ENCODE measurements at places on chromosomes 7 and 10.

DNA sequence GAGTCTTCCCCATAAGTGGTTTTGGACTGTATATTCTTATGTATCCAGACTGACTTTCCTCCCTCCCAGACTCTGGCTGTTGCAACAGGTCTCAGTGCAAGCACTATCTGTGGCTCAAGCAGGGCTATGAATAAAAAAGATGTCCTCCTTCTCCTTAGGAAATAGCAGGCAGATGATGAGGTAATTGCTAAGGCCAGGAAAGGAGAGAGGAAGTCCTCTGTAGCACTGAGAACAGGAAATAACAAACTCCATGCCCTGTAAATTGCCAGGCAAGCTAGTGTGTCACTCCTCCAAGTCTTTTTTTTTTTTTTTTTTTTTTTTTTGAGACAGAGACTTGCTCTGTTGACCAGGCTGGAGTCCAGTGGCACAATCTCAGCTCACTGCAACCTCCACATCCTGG is 900.1 kb downstream of the TYW1 start:
- H3K27ac ChIP-seq, result no peak overlapping the region
- no peak for DNase-seq
- H3K4me3 ChIP-seq, result no peak overlapping the region
- no peaks in the 10 kb centered on the region for H3K27me3 ChIP-seq

DNA sequence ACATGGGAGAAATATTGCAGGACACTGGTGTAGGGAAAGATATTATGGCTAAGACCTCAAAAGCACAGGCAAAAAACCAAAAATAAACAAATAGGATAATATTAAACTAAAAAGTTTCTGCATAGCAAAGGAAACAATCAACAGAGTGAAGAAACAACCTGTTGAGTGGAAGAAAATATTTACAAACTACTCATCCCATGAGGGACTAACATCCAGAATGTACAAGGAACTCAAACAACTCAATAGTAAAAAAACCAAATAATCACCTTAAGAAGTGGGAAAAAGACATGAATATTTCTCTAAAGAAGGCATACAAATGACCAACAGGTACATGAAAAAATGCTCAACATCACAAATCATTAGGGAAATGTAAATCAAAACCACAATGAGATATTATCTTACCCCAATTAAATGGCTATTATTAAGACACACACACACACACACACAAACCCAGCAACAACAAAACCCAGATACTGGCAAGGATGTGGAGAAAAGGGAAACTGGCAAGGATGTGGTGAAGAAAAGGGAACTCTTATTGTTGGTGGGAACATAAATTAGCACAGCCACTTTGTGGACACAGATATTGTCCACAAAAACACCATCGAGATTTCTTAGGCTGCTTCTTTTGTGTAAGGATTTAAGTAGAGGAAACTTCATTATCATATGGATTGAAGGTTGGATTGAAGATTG is 9.8 kb upstream of the RAB18 start:
- no peaks in the 10 kb centered on the region for H3K36me3 ChIP-seq
- H3K27me3 ChIP-seq, result peaks cover 1% of the 10 kb centered on the region
- no peaks in the 10 kb centered on the region for H3K4me1 ChIP-seq
- DNase-seq, result no peak
- H3K4me3 ChIP-seq, result no peak overlapping the region

- DNase-seq, result no peak
- no peak overlapping the region for H3K4me3 ChIP-seq
- no peaks in the 10 kb centered on the region for H3K27me3 ChIP-seq
Measured at GRCh38 chr7:133629701-133630100, 376.8 kb downstream of the EXOC4 start.

GRCh38 chr10:122492999-122493481 is 31.7 kb downstream of the HTRA1 start:
- no peaks in the 10 kb centered on the region for H3K27me3 ChIP-seq
- H3K27ac ChIP-seq, result no peak overlapping the region
- H3K4me1 ChIP-seq, result peaks cover 3% of the 10 kb centered on the region

GRCh38 chr7:12970626-12971025 is 283.2 kb downstream of the ARL4A start:
- no peaks in the 10 kb centered on the region for H3K4me1 ChIP-seq
- no peaks in the 10 kb centered on the region for H3K36me3 ChIP-seq
- H3K4me3 ChIP-seq, result no peak overlapping the region

DNA sequence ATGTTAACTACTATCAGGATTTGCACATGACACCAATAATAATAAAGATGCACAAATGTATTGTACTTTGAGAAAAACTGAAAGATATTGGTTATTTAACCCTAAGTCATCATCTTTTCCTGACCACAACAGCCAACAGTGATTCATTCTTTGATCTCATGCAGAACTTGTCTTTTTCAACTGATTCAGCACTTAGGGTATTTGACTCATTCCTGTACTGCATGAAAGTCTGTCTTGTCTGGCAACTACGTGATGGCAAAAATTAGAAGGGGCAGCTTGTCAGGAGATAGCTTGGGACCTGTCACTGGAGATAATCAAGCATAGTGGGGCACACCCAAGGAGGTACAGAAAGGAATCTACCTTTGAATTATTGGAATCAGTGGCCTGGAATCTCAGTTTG is 77.8 kb upstream of the LRRC17 start:
- DNase-seq, result no peak
- H3K4me3 ChIP-seq, result no peak overlapping the region

- H3K36me3 ChIP-seq, result no peaks in the 10 kb centered on the region
- H3K27ac ChIP-seq, result no peak overlapping the region
- peaks cover 3% of the 10 kb centered on the region for H3K4me1 ChIP-seq
- no peak overlapping the region for H3K4me3 ChIP-seq
- no peak for DNase-seq
Measured at GRCh38 chr10:70649526-70649925, 22.8 kb upstream of the ADAMTS14 start.

DNA sequence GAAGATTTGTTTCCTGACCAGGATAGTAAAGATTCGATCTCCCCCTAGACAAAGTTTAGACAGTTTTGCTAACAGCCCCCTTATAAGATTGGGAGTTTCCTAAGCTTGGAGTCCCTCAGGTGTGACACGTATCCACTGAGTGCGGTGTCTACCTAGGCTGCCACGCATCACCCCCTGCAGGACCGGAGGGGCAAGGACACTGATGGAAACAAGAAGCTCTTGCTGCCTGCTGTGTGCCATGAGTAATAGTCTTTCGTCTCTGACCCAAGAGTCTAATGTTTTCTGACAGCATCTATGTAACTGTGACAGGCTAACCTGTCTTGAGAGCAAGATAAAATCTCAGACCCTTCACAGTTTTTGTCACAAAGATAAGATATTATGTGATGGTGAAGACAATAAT is 173.5 kb downstream of the SEMA3E start:
- H3K36me3 ChIP-seq, result no peaks in the 10 kb centered on the region
- no peaks in the 10 kb centered on the region for H3K27me3 ChIP-seq
- H3K4me3 ChIP-seq, result no peak overlapping the region
- H3K27ac ChIP-seq, result no peak overlapping the region

GRCh38 chr7:158904599-158904998 is 48.2 kb downstream of the DYNC2I1 start:
- H3K4me3 ChIP-seq, result no peak overlapping the region
- H3K27ac ChIP-seq, result no peak overlapping the region
- DNase-seq, result no peak

- no peak overlapping the region for H3K4me3 ChIP-seq
- H3K36me3 ChIP-seq, result no peaks in the 10 kb centered on the region
- H3K4me1 ChIP-seq, result no peaks in the 10 kb centered on the region
- no peak for DNase-seq
- no peak overlapping the region for H3K27ac ChIP-seq
Measured at GRCh38 chr10:94490789-94491039, 54.9 kb upstream of the HELLS start.

DNA sequence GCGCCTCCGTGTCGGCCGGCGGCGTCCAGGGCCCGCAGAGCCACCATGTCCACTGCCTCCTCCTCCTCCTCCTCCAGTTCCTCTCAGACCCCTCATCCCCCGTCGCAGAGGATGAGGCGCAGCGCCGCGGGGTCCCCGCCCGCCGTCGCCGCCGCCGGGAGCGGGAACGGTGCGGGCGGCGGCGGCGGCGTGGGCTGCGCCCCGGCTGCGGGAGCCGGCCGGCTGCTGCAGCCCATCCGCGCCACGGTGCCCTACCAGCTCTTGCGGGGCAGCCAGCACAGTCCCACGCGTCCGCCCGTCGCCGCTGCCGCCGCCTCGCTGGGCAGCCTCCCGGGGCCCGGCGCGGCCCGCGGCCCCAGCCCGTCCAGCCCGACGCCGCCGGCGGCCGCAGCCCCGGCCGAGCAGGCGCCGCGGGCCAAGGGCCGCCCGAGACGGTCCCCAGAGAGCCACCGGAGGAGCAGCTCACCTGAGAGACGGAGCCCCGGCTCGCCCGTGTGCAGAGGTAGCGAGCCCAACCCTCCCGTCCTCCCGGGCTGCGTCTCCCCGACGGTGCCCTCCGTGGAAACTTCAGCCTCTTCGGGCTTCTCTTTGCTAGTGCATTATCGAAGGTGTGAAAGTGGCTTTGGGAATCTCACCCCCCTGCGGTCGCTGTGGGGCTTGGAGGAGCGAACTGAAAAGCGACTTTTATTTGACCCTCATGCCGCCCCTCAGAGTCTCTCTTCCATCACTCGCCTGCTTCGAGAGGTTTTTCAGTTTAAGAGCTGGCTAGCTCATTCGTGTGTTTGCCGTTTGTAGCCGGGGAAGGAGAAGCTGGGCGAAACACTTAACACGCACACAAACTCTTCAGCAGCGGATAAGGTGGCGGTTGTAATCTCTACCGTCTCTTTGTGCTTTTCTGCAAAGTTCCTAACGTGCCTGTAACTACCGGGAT is 975 bp downstream of the GLCCI1 start:
- H3K4me3 ChIP-seq, result peak overlapping the region; percentile 76
- no peaks in the 10 kb centered on the region for H3K27me3 ChIP-seq
- peaks cover 2% of the 10 kb centered on the region for H3K4me1 ChIP-seq
- DNase-seq, result peak; percentile 79

DNA sequence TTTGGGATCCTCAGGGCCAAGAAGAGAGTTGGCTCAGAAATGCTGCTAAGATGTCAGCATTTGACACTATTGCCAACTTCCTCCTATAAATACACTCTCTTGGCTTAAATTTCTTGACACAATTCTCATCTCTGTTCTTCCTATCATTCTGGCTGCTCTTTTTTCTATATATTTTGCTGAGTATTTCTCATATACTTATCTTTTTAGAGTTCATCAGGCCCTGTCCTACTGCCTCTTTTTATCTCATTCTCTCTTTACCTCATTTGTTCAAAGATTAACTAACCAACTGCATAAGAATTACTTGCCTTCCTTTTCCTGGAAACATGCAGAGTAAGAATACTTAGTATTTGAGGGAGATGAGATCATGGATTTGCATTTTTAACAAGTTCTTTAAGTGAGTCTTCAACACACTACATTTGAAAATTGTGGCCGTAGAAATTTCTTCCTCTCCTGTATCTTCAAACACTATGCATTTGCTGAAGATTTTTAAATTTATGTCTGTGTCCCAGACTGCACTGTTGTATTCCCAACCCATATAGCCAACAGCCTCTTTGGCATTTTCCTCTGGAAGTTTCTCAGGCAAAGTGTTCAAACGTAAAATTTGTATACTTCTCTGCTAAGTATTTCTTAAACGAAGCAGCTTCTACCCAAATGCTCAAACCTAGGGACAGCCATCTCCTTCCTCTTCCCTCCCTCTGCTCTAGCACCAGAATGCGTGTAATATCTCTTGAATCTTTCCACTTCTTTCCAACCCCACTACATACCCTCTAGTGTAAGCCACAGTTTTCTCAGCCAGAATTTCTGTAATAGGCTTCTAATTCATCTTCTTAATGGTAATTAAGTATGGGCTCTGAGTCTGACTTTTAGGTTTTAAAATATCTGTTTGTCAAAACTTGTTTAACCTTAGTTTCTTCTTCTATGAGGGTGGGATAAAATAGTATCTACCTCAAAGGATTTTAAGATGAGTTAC is 35.5 kb downstream of the ARL4A start:
- no peak overlapping the region for H3K4me3 ChIP-seq
- H3K27ac ChIP-seq, result no peak overlapping the region
- no peak for DNase-seq
- H3K27me3 ChIP-seq, result no peaks in the 10 kb centered on the region
- H3K4me1 ChIP-seq, result no peaks in the 10 kb centered on the region

DNA sequence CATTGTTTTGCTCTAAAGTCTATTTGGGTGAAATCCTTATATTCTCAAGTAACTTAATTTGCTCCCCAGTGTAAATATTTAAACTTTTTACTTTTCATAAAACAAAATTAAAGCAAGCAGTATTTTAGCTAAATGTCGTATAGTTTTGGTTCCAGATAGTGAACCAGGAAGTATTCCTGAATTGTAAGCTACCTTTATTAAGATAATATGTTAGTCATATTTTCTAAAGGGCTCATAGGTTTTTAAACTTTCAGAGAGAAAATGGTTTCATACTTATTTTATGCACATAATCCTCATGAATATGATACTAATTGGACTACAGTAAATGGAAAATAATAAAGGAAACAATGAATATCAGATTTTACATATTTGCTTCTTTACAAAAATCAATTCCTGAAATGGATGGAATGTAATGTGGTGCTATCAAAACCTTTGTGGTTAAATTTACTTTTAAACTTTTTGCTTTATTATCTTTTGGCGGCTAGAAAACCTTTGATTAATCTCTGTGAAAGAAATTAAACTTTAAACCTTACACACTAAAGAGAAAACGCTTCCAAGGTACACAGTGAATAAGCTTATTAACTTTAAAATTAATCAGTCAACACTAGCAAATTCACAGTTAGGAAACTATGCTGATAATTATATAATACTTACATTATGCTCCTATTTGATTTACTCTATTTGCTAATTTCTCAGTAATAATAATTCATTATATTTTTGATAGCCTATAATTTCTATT is 76.6 kb upstream of the RHOBTB1 start:
- H3K27me3 ChIP-seq, result no peaks in the 10 kb centered on the region
- H3K4me3 ChIP-seq, result no peak overlapping the region
- H3K36me3 ChIP-seq, result no peaks in the 10 kb centered on the region

- no peak for DNase-seq
- H3K27ac ChIP-seq, result no peak overlapping the region
- H3K4me1 ChIP-seq, result no peaks in the 10 kb centered on the region
- no peaks in the 10 kb centered on the region for H3K36me3 ChIP-seq
- no peak overlapping the region for H3K4me3 ChIP-seq
Measured at GRCh38 chr10:70651661-70652060, 20.6 kb upstream of the ADAMTS14 start.

- no peaks in the 10 kb centered on the region for H3K4me1 ChIP-seq
- no peaks in the 10 kb centered on the region for H3K36me3 ChIP-seq
- no peak overlapping the region for H3K27ac ChIP-seq
- H3K27me3 ChIP-seq, result no peaks in the 10 kb centered on the region
- H3K4me3 ChIP-seq, result no peak overlapping the region
Measured at GRCh38 chr7:108452707-108453106, 3.5 kb downstream of the NRCAM start.

- H3K27me3 ChIP-seq, result no peaks in the 10 kb centered on the region
- no peaks in the 10 kb centered on the region for H3K36me3 ChIP-seq
- H3K4me3 ChIP-seq, result no peak overlapping the region
- H3K27ac ChIP-seq, result no peak overlapping the region
Measured at GRCh38 chr7:77531038-77531437, 6.1 kb upstream of the PTPN12 start.

GRCh38 chr10:133260895-133261725 is 15.6 kb downstream of the ADAM8 start:
- peak; percentile 88 for DNase-seq
- H3K4me3 ChIP-seq, result peak overlapping the region; percentile 32
- no peaks in the 10 kb centered on the region for H3K4me1 ChIP-seq
- H3K36me3 ChIP-seq, result no peaks in the 10 kb centered on the region

- no peak overlapping the region for H3K4me3 ChIP-seq
- no peak overlapping the region for H3K27ac ChIP-seq
- H3K36me3 ChIP-seq, result no peaks in the 10 kb centered on the region
- no peaks in the 10 kb centered on the region for H3K4me1 ChIP-seq
- no peak for DNase-seq
- no peaks in the 10 kb centered on the region for H3K27me3 ChIP-seq
Measured at GRCh38 chr7:141480953-141481352, 70.3 kb upstream of the AGK start.

- no peaks in the 10 kb centered on the region for H3K36me3 ChIP-seq
- DNase-seq, result no peak
- H3K27ac ChIP-seq, result no peak overlapping the region
- H3K4me3 ChIP-seq, result no peak overlapping the region
Measured at GRCh38 chr10:13784067-13784466, 197.3 kb downstream of the PRPF18 start.

Data from aorta (tissue), 5 donors.